ENCODE measurements at places on chromosomes 16 and 17.

DNA sequence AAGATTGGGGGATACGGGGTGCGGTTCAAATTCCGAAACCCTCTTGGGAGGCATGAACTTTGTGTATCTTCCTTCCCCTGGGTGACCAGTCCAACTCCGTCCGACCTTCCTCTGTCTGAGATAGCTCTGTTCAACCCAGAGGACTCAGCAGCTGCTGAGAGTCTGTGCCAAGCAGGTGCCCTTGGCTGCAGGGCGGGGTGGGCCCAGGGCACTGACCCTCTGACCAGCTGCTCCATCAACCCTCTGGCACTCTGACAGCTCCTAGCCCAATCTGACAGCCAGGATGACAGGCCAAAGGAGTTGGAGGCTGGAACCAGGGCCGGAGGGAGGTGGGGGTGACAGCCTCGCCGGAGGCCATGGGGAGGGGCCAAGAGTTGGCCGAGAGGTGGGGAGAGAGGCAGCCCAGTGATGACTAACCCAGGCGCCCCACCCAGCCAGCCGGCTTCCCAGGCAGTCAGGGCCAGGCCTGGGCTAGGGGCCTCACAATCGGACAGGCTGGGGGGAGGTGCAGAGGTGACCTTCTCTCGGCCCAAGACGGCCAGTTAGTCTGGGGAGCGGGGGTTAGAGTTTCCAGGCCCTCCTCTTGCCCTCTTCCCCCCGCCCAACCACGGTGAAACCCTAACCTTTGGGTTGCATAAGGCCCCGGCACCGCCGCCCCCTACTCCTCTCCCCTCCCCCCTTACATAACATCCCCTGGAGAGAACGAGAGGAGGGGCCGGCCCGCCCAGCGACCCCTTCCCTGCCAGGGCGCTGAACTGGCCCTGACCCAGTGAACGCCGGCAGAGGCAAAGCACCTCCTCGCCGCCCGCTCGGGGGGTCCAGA lies 5.0 kb upstream of the TLCD2 start:
- peak; percentile 94 for DNase-seq

- DNase-seq: no peak
Observed at GRCh38 chr16:18933501-18933900, 7.3 kb upstream of the SMG1 start.

DNA sequence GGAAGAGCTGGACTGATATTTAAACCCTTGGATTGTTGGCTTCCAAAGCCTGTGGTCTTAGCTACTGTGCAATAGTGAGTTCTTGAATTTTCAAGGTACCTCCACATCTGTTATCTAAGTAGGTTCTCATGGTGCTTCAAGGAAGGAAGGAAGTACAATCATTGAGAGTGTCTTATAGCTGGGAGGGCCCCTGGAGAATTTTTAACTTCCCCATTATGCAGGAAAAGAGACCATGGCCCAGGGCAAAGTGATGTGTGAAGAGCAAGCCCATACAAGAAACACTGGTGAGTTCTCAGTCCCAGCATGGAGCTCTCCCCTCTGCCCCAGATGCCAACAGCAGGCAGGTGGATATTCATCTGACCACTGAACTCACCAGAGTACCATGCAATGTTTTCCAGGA lies 169.0 kb upstream of the IRX6 start:
- DNase-seq: no peak

DNA sequence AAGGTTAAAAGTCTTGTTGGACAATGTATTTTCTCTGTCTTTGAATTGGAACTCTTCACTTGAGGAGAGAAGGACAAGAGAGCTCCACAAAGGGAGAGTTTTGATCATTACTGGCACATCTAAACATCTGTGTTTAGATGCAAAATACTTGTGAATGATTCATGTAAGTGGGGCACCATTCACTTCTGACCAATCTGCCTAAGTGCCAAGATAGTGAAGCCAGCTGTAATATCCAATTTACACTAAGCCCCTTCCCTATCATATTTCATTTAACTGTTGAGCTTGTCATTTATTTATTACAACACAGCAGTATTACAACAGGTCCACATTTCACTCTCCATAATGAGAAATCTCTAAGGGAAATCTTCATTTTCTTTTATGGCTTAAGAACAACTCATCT lies 832.3 kb upstream of the GOT2 start:
- no peak for DNase-seq

DNA sequence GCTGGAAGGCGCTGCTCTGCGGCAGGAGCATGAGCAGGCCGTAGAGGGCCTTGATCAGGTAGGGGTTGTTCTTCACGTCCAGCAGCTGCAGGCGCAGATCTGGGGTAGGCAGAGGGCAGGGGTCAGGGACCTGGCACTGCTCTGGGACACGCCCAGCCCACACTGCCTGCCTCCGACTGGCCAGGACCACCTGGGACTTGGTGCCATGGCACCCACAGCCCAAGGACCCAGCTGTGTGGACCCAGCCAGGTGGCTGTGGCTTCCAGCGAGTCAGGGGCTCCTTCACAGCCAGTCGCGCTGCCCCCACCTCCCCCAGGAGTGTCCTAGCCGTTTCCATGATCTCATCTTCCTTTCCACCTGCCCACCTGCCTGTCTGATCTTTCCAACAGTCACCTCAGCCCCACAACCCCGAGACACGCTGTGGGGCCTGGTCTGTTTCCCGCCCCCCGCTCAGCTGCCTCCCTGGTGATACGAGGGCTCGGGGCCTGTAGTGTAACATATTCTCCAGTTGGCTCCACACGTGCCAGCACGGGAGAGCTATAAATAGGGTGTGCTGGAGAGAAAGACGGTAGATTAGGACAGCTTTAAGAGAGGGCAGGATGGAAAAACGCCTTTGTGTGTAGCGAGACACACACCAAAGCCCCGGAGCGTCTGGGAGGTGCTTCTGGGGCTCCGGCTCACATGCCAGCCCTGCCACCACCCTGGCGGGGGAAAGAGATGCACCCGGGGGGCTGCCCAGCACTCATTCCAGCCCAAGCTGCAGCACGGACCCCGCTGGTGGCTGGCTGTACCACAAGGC lies 7.2 kb upstream of the MTSS2 start:
- no peak for DNase-seq

GRCh38 chr17:65794572-65794971 lies 233.1 kb upstream of the AXIN2 start:
- DNase-seq: no peak

DNA sequence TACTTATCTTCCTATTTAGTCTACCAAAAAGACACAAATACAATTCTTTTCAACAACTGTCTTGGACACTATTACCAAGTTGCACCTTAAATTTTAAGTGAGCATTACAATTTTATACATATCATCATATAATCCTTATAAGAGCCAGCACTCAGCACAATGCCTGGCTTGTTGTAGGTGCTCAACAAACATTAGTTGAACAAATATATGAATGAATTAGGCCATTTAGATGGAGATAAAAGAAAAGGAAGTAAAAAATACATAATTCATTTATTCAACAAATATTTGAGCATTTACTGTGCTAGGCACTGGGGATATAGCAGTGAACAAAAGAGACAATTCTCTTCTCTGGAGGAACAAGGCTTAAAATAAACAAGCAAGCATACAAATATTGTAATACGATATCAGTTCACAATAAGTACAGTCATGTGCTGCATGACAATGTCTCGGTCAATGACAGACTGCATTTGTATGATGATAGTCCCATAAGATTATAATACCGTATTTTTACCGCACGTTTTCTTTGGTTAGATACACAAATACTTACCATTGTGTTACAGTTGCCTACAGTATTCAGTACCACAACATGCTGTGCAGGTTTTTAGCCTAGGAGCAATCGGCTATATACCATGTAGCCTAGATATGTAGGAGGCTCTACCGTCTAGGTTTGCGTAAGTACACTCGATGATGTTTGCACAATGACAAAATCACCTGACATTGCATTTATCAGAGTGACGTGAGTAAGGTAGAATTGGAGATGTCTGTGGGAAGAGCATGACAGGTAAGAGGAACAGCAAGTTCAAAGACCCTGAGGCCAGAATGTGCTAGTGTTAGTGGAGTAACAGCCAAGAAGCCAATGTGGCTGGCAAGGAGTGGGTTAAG lies 86.4 kb upstream of the HS3ST2 start:
- DNase-seq: no peak

DNA sequence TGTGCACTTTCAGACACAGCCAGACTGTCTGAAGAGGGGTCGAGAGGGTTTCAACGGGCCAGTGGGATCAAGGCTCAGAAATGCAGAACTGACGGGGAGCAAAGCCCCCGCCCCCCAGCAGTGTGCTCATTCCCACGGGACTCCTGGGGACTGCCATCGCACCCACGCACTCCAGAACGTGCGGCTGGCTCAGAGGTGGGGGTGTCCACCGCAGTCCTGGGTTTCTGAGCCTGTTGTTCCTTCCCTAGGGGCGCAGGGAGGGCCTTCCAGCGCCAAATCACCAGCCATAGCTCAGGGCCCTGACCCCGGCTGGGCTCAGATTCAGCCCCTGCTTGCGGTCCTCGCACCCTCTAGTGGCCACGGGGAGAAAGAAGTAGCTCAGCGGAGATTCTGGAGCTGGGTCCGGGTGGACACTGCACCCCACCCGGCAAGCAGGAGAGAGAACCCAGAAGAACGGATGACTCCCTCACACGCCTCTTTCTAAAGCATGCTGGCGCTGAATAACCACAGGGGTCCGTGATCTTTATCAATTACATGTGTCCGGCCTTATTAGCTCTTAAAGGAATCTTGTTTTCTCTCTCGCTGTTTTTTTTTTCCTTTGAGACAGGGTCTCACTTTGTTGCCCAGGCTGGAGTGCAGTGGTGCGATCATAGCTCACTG lies 45.0 kb upstream of the USP7 start:
- DNase-seq: peak; percentile 91

All from spleen (tissue), 13 donors.